Pons (tissue), 1 donor: ENCODE measurements at places on chromosomes 4 and X.

GRCh38 chr4:108651014-108651791, 804 bp downstream of the OSTC start:
- no peak for DNase-seq

DNA sequence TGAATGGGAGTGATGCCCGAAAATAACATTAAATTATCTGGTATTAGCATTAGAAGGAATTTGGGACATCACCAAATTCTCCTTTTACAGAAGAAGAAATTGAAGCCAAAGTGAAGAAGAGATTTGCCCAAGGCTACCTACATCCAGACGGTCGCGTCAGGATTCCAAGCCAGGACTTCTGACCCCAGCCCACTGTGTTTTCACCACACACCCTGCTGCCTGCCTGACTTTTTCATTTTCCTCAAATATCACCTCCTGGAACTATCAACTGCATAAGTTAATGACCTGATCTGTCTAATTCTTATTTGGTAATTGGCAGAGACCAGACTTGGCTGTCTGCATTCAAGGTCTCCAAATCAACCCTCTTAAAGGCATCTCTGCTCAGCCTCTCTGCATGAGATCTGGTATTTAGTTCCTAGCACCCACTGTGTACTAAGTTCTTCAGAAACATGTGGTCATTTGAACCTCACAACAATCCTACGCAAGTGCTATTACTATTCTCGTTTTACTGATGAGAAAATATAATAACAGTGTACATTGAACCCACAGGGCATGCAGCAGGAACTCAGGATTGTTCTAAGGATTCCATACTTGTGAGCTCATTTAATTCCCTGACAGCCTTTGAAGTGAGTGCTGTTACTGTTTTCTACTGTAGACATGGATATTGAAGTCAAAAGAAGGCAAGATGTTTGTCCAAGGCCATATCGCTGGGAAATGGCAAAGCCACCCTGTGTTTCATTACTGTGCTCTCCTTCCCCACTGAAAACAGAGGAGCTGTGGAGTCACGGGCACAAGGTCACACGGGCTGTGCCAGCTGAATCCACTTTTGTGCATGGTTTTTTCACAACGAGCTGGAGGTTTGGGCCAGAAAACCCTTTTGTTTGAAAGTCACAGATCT, 195.2 kb upstream of the C1QTNF7 start:
- no peak for DNase-seq

- DNase-seq, result no peak
Observed at GRCh38 chr4:163949976-163950601, 455.6 kb downstream of the TMA16 start.

- DNase-seq, result no peak
Observed at GRCh38 chr4:25377572-25378436, 741 bp downstream of the ANAPC4 start.

GRCh38 chrX:119762718-119763117, 4.3 kb downstream of the SOWAHD start:
- DNase-seq, result no peak

- DNase-seq, result no peak
Observed at GRCh38 chrX:133661962-133662839, 246.9 kb upstream of the GPC4 start.

DNA sequence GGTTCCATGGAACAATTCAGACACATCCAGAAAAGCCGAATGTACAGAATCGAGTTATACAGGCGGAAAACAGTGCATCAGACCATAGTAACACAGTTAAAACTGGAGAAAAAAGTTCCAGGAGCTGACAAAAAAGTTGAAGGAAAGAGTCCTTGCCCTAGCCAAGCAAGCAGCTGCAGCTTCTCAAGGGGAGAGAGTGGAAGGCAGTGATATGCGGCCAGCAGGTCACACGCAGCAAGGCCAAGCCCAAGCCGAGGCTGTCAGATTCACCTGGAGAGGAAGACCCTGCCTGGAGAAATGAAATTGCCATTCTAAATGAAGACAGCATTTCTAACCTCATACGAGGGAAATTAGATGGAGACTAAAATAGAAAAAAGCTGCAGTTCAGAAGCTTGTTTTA, 55.8 kb downstream of the RGS12 start:
- no peak for DNase-seq

GRCh38 chr4:150283689-150284088, 205.4 kb downstream of the DCLK2 start:
- no peak for DNase-seq

DNA sequence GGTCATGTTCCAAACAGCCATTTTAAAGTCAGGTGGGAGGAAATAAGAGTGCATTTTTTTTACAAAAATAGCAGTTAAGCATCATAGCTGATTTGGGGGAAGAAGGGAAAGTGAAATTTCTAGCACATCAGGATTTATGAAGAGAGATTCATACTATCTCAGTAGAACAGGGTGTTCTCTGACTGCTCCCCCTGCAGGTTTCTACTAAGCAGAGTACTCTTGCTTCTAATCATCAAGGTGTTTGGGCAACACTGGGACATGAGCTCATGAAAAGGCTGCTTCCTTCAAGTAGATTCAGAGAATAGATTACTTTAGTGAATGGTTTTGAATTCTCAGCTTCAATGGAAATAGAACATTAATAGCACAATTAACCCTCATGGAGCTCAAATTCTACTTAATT, 591.4 kb upstream of the PCDH10 start:
- DNase-seq, result no peak

- DNase-seq, result no peak
Observed at GRCh38 chr4:183841001-183841400, 64.1 kb upstream of the STOX2 start.

- DNase-seq, result no peak
Observed at GRCh38 chr4:87982036-87982435, 6.5 kb downstream of the SPP1 start.

- DNase-seq, result no peak
Observed at GRCh38 chrX:71177327-71177726, 32.7 kb downstream of the NLGN3 start.
